ENCODE measurements at places on chromosomes 3 and 15.

DNA sequence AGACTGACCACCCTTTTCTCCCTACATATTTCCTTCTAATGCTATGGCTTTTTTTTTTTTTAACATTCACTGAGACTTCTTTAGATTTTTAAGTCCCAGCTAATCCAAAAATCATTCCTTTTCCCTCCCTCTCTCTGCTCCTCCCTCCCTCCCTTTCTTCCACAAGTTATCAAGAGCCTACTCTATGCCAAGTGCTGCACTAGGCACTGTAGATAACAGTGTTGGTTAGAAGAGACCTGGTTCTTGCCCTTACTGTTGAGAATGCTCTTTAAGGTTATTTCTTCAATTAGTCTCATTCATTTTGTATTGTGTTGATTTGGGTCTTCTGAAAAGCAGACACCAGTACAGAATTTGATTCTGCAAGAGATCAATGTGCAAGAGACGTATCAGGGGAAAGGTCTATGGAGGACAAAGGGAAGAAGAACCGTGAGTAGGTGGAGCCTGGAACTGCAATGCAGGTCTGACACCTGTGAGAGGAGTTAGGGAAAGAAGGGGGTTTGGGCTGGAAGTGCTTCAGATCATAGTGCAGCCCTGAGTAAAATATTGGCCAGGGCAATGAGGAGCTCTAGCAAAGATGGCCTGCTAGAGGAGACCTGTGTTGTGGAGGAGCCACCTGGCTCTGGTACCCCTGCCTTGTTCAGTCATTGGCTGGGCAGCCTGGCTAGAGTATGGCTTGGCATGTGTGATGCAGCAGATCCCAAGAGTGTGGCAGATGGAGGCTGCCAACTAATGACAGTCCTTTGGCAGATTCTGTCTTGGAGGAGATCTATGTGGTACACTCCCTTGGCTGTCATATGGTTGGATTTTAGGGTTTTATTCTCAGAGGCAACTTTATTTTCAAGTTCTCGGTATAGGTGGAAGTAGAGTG lies 9.7 kb upstream of the PCOLCE2 start:
- DNase-seq = no peak

DNA sequence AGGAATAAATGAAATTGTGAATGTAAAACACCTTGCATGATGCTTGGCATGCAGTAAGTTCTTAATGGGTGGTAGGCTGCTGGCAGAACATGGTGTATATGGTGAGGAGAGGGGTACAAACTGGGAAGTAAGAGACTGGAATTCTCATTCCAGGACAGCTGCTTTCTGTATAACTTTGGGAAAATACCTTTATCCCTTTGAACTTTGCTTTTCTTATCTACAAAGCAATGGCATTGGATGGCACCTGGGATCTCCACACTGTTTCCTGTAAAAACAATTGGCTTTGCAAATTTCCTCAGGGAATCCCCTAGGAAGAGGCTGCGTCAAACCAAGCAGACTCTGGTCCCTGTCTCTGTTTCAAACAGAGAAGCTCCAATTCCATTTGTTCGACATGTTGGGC lies 100.7 kb upstream of the SLC4A7 start:
- no peak for DNase-seq

DNA sequence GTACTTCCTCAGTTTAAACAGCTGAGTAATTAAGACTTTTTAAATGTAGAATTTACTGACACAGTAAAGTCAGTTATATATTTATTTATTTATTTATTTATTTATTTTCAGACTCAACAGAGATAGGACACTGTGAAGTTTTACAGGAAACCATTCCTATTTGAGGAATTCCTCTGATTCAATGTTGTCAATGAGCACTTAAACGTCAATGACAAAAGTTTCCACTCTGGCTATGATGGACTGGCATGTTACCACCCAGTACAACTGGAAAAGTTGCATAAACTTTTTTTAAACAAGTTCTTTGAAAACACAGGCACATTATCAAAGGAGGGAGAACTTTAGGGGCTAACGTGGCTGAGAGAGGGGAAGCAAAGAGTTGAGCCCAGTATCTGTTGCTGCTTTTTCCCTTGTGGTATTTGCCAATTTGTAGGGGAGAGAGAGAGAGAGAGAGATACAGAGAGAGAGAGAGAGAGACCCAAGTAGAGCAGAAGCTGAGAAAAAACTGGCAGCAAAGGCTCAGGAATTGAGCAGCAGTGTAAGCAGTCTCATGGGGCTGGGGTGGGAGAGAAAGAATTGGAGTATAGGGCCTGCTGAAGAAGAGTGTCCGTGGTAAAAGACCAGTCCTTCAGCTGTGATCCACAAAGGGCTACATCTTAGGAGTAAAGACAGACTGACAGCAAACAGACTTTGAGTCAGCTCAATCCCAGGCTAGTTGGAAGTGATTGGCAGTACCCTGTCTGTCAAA lies 18.3 kb upstream of the ACTC1 start:
- no peak for DNase-seq

DNA sequence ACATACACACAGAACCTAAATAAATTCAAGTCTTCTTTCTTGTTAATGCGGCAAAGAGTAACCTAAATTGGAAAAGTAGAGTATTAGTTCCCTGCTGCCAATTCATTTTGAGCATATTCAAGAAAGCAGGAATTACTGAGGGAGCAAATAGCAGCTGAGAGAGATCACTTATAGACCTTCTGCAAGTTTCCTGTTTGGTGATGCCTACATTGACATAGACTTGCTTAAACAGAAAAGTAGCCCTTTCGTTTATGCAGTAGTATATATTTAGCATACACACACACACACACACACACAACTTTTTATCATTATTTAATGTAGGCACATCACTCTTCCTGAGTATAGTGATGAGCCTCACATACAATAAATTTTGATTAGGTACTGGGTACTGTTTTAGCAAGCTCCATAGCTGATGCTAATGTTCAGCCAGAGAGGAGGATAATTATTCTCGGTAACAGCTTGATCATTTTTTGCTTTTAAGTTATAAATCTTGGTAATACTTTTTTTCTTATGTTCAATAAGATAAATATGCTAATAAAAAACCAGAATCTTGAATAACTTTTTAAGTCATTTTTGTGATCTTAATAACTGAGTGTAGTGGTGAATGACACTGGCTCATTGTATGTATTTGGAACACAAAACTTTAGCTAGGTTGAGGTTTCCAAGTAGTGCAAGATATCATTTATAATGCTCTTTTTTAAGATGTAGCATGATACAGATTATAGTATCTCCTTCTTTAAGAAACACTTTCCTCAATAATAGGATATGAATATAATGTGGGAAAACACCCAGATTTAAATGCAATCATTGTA lies 174.7 kb downstream of the MBNL1 start:
- no peak for DNase-seq

- no peak for DNase-seq
Observed at GRCh38 chr3:71168880-71169411, 414.6 kb downstream of the FOXP1 start.
